ENCODE measurements at places on chromosomes 3 and 15.

DNA sequence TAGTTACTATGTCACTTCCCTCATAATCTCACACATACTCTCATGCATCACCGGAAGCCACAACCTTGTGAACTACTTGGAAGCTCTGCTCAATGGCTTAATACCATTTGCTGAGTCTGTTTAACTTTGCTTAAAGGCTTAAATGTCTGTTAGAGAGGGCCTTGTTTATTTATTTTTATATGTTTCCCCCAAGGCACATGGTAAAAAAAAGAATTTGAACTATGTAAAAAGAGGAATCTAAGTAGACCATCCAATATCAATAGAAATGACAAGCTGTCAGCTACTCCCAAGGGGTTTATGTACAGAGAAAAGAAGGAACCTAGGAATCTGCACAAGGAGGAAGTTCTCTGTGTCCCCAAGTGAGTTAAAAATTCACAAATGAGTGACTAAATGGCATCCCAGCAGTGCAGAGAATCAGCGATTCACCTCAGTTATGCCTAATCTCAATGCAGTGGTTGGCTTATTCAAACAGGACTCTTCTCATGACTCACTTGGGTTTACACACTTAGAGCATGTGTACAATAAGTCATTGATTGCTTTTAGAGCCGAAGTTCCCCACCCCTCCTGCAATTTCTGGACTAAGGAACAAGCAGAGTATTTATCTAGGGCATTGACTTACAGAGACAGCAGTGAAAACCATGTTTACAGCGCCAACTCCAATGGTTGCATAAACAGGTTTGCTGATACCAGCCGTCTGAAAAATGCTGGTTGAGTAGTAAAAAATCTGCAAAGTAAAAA, 24.4 kb downstream of the SLC2A2 start:
- no peaks in the 10 kb centered on the region for H3K4me1 ChIP-seq
- no peaks in the 10 kb centered on the region for H3K36me3 ChIP-seq
- H3K27me3 ChIP-seq, result no peaks in the 10 kb centered on the region
- no peak for DNase-seq

GRCh38 chr3:182740710-182741109, 52.6 kb upstream of the ATP11B start:
- no peak overlapping the region for H3K27ac ChIP-seq
- no peaks in the 10 kb centered on the region for H3K4me1 ChIP-seq
- no peak for DNase-seq
- no peaks in the 10 kb centered on the region for H3K36me3 ChIP-seq

GRCh38 chr3:177726807-177727206, 529.5 kb upstream of the TBL1XR1 start:
- no peaks in the 10 kb centered on the region for H3K36me3 ChIP-seq
- no peaks in the 10 kb centered on the region for H3K27me3 ChIP-seq
- no peak overlapping the region for H3K27ac ChIP-seq
- no peak overlapping the region for H3K4me3 ChIP-seq
- no peak for DNase-seq

DNA sequence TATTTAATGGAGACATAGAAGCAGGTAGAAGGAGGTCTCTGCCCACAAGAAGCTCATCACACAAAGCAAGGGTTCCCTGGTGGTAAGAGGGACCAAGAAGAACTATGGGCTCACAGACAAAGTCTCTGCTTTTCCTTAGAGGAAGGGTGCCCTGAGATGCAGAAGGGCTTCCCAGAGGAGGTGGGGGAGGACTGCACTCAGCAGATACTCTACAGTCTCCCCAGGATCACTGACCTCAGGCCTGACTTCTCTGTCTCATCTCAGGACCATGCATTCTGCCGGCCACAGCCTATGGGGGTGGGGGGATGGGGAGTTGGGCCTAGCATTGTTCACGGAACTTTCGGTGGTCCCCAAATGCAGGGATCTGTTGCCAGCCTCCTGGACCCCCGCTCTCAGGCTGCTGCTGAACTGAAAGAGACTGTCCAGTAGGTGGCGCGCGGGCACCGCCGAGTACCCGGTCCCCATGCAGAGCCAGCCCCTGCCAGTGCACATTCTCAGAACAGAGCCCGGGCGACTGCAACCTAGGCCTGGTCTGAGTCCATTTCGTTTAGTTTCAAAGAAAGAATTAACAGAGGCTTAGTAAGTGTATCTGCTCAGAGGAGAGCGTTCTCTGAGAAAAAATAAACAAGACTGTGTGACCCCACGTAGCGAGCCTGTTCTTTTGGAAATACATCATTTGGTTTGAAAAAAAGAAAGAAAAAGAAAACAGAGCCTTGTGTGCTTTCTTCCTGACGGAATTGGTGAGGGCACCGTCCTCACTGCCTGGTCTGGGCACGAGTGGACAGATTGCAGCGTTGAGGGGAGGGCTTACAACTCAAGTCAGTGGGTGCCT, 74.1 kb downstream of the LRTM1 start:
- no peak overlapping the region for H3K4me3 ChIP-seq
- H3K27ac ChIP-seq, result no peak overlapping the region
- H3K36me3 ChIP-seq, result no peaks in the 10 kb centered on the region
- no peaks in the 10 kb centered on the region for H3K27me3 ChIP-seq
- peak; percentile 74 for DNase-seq
- no peaks in the 10 kb centered on the region for H3K4me1 ChIP-seq
